NCI-H1436 (cell line): ENCODE measurements at places on chromosomes 7 and 10.

DNA sequence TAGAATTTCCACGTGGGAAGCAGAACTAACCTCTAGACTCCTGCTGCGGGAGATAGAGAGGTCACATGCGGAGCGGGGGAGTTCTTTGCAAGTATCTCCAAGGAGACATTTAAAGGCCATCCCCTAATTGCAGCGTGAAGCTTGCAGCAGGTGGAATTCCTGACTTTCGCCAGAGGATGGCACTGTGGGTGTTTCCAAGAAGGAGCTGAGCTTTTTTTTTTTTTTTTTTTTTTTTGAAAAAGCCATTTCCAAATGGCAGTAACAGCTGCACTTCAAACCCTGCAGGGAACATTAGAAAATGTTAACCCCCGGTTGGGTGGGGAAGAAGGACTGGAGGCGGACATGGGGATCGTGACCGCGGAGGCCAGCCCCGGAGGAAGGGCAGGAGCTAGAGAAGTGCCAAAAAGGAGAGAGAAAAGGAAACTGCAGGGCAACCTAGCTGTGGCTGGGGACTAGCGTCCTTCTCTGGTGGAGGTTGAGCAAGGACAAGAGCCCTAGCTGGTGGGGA is 487.7 kb downstream of the TYW1 start:
- DNase-seq: peak; percentile 68

DNA sequence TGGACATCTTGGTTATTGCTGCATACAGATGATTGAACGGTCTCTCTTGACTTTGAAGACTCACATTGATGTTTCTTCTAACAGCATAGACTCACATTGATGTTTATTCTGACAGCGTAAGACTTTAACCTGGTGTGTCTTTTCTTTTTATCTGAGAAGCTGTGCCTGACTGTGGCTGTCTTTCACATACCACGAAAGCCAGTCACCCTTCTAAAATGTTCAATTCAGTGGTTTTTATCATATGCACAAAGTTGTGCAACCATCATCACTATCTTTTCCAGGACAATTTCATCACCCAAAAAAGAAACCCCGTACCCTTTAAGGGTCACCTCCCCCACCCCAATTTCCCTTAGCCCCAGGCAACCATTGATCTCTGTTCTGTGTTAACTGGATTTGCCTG is 24.7 kb downstream of the CELF2 start:
- no peak for DNase-seq

- DNase-seq: no peak
These were observed 176.8 kb downstream of the KIAA1217 start for GRCh38 chr10:24385776-24386175.

- no peak for DNase-seq
These were observed 33.2 kb upstream of the VCL start for GRCh38 chr10:73964743-73965142.

- DNase-seq: peak; percentile 3
These were observed 3.3 kb downstream of the PLXDC2 start for GRCh38 chr10:19819419-19820033.

DNA sequence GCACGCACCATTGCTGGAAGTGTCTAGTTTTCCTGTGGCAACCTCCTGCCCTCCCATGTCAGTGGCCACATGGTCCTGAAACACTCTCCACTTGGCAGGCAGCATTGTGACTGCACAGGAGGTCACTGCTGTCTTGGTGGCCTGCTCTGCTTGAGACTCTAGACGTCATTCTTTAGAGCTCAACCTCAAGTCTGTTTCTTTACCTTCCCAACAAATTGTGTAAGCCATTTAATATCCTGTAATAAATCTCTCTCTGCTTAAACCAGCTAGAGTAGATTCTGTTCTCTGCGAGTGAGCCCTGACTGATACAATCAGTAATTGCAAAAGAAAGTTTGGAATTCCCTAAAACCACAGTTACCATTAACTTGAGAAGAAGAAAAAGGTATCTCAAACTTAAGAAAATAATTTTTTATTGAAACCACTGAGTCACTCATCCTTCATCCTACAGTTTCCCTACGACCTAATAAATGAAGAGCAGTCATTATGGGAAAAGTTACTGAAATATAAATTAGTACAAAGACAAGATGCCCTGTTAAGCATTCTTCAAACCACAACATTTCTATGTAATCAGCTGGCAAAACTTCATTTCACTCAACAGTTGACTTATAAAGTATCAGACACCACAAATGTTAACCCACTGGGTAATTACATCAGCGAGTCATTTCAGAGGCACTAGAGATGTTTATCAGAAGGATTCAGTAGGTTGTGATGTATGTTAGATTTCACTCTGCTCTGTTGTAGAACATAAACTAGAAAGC is 18.0 kb downstream of the SLC25A13 start:
- no peak for DNase-seq

DNA sequence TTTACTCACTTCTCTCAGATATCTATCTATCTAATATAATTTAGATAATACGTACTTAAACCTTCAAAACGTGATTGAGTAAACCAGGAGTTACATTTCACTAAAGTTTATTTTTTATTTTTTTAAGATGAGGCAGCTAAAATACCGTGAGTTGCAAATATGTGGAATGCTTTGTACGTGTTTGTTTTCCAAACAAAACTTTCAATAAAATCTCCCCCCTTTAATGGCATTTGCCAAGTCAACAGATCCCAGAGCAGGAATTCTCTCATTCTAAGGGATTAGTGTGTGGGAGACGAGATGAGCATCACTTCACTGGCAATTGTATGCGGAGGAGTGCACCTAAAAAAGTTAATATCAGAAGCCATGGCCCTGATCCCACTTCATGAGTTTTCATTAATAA is 53.7 kb upstream of the MAGI2 start:
- no peak for DNase-seq

DNA sequence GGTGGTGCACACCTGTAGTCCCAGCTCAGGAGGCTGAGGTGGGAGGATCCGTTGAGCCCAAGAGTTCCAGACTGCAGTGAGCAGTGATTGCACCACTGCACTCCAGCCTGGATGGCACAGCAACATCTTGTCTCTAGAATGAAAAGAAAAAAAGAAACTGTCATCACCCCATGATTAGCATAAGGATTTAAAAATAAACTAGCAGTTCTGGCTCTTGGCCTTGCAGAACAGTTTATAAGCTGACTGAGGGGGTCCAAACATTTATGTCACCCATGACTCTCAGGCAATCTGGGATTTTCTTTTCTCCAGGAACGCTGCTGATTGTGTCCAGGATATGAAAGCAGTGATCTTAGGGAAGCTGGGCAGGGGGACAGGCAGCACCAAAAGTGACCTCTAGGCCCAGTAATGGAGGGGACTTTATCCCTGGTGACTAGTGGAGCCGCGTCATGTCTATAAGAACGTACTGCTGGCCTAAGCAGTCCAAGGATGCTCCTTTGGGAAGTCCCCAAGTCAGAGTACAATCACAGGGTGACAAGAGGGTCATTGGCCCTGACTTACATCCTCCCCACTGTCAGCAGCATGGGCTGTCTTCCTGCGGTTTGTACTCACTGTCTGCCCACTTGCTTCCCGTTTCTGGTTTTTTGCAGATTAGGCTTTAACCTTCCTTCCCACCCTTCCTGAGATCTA is 177.4 kb downstream of the ARHGAP12 start:
- DNase-seq: no peak

GRCh38 chr7:155355176-155355575 is 57.5 kb downstream of the INSIG1 start:
- DNase-seq: no peak

DNA sequence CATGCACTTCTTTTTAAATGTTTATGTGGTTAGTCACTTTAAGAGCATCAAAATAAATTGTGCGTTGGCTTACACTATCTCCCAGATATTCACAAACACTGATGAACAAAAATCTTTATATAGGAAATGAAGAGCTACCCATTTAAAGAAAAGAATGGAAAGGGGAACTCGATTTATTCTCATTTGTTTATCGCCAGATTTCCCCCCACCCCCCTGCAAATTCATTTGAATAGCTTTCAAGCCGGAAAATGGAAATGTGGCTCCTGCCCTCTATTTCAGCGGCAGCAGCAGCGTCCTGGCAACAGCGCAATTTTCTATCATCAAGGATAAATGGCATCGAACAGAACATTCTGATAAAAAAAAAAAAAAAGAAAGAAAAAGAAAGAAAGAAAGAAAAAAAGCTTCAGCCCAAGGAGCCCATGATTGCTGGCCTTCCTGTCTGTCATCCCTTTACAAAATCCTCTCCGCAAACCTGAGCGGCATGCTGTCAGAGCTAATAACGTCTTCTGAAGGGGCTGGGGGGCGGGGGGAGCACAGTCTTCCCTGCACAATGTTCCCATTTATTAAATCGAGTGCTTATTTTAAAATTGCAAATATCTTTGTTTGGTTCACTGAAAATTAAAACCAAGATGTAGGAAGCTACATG is 13.7 kb upstream of the DLX6 start:
- DNase-seq: no peak

- no peak for DNase-seq
These were observed 261.5 kb upstream of the SORCS1 start for GRCh38 chr10:107425931-107426553.

- DNase-seq: no peak
These were observed 87.5 kb downstream of the CH25H start for GRCh38 chr10:89119651-89120050.

DNA sequence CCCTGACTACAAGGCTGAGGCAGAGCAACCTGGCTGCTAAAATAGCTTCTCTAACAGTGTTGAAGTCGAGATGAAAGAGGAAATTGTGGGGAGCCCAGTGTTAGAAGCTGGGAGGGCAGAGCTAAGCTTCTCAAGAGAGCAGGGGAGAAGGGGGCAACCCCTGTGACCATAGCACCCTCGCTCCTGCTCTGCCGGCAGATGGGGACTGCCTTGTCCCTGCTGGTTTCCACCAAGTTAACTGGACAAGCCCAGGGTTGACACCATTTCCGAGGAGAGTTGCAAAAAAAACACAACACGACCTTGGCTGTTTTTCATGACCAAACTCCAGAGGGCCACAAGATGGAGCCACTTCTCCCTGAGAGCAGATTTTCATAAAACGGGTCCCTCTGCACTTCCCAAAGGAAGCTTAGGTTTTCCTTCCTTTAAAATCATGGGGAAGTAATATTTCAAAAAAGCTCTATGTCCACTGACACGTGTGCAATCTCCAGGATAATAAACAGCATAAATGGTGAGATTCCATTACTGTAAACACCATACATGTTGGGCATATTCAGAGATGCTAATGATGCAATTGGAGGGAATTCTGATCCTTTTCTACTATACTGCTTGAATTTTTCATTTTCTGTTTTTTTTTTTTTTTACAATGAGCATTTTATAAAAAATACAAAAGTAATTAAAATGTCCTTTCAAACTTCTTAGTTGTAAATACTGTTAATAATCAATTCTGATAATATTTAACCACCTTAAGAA is 140.4 kb downstream of the PIP4K2A start:
- DNase-seq: no peak
